ENCODE measurements at places on chromosomes 2 and 18.

DNA sequence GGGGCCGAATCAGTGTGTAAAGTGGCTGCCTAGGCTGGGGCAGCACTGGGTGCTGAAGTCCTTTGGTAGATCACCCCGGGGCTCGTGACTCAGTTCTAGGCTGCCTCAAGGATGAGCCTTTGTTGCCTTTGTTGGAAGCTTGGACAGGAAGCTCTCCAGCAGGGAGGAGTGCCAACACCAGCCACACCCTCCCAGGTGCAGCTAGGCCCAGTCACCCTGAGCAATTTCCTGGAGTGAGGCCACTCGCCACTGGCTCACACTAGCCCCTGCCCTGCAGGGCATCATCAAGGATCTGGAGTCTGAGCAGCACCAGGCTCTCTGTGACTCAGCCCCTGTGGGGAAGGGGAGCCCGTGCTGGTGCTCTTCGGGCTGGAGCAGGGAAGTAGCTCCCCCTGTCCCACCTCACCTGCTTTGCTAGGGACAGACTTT, 6.7 kb upstream of the SDC1 start:
- DNase-seq = no peak

GRCh38 chr2:3728104-3729054, 25.0 kb downstream of the DCDC2C start:
- no peak for DNase-seq

DNA sequence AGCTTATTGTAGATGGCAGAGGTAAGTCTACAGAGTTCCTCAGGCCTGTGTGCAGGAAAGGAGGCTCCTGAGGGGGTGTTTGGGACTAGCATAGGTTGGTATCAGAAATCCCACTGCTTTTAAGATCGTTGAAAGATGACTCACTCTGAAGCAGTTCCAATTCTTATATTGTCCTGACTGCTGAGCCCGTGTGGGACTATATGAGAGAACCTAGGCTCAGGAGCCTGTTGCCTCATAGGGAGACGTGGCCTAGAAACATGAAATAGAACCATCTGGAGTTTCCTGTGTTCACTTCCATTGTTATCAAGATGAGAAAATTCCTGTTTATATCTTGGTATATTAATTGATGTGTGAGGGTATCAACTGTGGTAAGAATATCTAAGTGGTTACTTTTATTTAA, 5.7 kb downstream of the CCT7 start:
- no peak for DNase-seq

DNA sequence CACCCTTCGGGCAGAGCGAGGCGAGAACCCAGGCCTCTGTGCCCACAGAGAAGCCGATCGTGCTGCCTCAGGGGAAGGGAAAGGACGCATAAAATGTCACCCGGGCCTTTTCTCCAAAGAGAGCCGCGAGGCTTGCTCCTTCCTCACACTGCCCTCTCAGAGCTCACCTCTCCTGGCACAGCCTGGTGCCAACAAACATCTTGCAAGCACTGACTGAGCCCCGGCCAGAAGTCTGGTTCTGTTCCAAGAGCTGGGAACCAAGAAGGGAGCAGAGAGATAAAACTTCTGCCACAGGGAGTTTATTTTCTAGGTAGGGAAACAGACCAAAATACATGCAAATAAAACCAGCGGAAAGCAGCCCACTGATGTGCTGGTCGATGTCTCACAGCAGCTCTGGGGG, 13.6 kb upstream of the ADI1 start:
- no peak for DNase-seq

DNA sequence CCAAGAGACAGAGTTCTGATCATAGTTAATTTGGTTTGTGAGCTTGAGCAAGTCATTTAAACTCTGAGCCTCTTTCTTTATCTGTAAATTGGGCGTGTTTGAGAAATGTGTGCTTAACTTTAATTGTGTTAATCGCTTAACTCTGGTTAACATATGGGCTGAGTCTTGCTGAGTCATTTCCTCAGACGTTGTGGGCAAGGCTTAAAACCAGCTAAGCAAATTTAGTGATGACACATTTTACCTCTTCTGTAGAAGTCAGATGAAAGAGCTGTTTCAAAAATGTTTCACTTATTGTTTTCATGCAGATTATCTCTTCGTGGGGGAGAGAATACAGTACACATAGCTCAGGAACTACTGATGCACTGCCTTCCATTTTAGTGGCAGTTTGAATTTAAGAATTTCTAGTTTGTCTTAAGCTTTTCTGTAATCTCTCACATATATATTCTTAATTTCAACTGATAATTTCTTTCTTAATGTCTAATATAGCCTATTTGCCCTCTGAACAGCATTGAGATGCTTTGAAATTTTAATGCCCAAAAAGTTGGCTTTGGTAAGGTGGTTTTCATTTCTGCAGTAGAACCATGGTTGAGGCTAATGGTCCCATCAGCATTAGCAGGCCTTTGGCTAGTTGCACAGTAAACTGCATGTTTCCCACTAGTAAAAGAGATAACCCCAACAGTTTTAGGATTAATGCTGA, 34.9 kb downstream of the RAB10 start:
- DNase-seq = no peak

GRCh38 chr18:40075616-40076015, 1879.4 kb upstream of the PIK3C3 start:
- no peak for DNase-seq

DNA sequence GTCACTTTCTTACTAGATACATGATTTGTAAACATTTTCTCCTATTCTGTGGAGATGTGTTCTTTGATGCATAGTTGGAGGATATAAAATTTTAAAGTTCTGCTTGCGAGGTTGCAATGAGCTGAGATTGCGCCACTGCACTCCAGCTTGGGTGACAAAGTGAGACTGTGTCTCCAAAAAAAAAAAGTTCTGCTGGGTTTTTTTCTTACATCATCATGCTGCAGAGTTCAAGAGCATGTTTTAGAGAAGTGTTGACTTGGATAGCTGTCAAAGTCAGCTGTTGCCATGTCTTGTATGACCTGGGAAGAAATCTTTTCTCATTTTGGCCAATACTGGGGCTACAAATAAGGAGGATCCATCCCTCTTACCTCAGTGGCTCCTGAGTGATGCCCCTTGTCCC, 71.3 kb downstream of the UGGT1 start:
- no peak for DNase-seq

DNA sequence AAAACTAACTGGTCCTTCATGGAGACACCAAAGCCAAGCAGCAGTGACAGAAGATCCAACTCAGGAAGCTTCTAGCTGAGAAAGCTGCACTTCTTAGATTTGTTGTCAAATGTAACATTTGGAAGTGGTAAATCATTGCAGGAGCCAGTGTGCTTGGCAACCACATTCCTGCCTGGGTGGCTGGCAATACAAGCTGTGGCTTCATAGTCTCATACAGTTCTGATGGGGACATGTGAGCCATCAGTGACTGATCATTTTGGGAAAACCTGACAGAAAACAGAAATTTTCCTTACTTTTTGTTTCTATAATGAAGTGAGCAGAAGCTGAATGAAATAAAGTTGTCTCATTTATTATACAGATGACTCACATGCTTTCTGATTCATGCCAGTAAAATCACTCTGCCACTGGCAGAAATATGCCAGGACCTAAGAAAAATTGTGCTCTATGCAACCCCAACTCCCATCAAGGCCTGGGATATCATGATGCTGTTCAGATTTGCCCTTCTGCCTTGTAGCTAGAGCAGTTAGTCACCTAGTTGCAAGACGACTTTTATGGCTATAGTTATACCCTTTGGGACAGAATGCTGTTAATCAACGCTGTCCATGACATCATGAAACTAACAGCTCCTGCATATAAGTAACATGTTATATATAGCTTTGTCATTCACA, 508.1 kb downstream of the ADCYAP1 start:
- DNase-seq = no peak

DNA sequence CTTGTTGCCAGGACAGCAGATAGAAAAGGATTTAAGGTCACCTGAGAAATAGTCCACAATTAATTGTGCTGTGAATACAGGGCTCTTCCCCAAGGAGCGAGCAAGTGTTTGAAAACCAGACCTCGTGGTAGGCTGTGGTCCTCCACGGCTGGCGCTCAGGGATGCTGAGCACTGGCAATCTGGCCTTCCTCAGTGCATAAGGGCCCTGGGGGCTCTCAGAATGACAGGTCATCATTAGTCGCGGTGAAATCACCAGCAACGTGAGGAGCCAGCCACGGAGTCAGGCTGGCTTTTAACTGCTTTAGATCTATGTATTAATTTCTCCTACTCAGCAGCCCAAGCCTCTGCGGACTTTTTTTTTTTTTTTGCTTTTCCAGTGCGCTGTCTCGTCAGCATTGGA, 148.5 kb downstream of the FHOD3 start:
- no peak for DNase-seq

- DNase-seq = no peak
Measured at GRCh38 chr2:228239207-228239906, 57.9 kb upstream of the SPHKAP start.

DNA sequence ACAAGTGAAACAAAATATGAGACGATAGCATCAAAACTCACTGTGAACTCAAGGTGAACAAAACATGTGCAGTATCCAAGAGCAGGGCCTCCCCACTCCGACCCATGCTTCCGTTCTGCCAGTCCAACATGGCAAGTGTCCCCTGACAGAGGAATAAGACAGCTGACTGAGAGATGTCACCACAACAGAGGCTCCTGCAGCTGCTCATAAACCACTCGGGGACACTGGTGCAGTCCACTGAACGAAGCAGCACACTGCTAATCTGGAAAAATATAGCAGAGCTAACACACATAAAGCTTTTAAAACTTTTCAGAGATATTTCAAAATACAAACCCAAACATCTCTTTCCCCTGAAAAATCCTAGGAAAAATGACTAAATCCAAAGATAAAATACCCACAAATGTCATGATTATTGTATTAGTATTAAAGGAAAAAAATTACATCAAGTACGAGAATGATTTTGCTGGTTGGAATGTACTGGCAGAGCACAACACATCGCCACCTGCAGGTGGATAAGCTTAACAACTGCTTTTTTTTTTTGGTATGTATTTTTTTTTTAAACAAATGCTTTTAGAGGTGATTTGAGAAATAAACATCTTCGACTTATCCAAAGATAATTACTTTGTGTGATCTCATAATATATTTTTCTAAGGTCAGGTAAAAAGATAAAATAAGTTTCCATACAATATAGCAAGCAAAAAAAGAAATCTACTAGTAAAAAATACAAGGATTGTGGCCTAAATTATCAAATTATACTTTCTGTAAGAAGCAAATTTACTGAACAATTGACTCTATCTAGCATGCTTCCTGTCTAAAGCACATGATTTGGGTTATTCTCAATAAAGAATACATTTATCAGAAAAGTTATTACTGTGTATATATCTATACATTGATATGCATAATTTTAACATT, 18.6 kb downstream of the THADA start:
- DNase-seq = no peak
